ENCODE measurements at places on chromosomes 11 and 22. TPM values are rescaled to one million over a fixed set of nuclear protein-coding genes. Genes with fewer than 3 reads are reported as not detected.

The ANO5 gene
- total RNA-seq: 13.4 TPM

The BEST1 gene
- 4.0 TPM for total RNA-seq

The CNIH2 gene
- not detected for total RNA-seq

The FSHB gene
- total RNA-seq: not detected

Data from esophagus muscularis mucosa (tissue), 4 donors.